ENCODE measurements at places on chromosomes 5 and 9. TPM values are rescaled to one million over a fixed set of nuclear protein-coding genes. Genes with fewer than 3 reads are reported as not detected.
A peak's percentile ranks its signal among the peaks of the same experiment; 100 is the strongest.

- DNase-seq, result peak; percentile 75
Measured at GRCh38 chr5:157855404-157855994, 3.4 kb downstream of the CLINT1 start.

DNA sequence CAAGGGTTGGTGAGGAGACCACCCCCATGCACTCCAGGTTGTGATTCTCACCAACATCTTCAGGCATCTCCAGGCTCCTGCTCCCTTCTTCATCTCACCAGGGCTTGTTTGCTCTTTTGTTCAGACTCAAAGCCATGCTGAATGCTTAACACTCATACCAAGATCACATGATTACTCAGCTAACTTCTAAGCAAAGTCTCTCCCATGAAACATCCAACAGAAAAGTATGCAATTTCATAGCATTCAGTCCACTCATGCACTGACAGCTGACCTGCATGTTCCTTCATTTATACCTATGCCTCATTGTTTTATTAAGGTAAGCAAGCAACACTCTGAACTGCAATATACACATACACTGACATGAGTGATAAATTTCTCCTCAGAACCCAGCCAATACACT lies 69.0 kb downstream of the SHC3 start:
- DNase-seq, result no peak

- no peak for DNase-seq
Measured at GRCh38 chr9:126625329-126626126, 11.8 kb downstream of the LMX1B start.

GRCh38 chr5:134125039-134126015 lies 10.8 kb downstream of the TCF7 start:
- peak; percentile 54 for DNase-seq

The CDC23 gene
- 19.8 TPM for total RNA-seq

GRCh38 chr5:150413176-150413901 lies 629 bp upstream of the CD74 start:
- DNase-seq, result no peak

The ANXA2R gene
- total RNA-seq, result 4.0 TPM

The C9 gene
- 0.43 TPM for total RNA-seq

DNA sequence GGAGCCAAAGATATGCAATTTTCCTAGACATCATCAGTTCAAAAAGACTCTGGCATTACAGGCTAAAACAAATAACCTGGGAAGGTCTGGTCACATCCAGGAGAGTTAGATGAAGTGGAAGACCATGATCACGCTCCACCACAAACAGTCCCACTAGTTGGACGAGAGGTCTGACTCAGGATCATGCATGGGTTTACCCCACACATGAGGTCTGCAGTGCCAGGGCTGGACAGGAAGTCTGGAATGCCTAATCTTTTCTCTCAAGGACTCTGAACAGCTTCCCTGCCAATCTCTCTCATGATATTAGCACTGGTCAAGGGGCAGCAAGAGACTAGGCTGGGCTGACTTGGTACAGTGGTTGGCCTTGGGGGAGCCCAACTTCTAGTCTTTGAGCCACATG lies 7.1 kb downstream of the PRUNE2 start:
- no peak for DNase-seq

GRCh38 chr5:100852988-100853449 lies 50.1 kb downstream of the ST8SIA4 start:
- no peak for DNase-seq

GRCh38 chr5:396531-396961 lies 46.4 kb upstream of the EXOC3 start:
- no peak for DNase-seq

GRCh38 chr5:147573211-147573610 lies 63.3 kb upstream of the DPYSL3 start:
- DNase-seq, result no peak

DNA sequence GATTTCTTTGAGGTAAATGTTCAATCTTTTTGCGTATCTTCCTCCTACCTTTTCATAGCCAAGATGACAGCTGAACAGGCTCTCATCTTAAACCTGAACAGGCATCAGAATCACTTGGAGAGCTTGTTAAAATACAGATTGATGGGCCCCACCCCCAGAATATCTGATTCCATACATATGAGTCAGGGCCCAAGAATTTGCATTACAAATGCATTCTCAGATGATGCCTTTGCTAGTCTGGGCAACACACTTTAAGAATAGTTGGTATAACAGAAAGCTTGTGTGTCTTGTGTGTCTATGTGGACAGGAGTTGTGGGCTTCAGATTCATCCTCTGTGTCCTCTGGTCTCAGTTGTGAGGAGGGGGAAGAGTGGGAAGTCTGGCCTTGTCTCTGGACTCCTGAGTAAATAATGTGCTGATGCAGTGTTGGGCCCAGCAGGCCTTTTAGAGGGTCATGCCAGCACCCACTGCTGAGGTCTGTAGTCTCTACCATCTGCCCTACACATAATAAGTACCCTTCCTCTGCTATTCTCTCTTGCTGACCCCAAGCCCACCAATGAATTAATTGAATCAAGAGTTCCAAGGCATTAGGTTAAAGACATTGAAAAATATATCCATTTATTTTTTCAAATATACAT lies 43.1 kb downstream of the PTCD2 start:
- no peak for DNase-seq

- DNase-seq, result no peak
Measured at GRCh38 chr5:137492331-137492730, 6.8 kb downstream of the SPOCK1 start.

GRCh38 chr9:84278130-84278529 lies 62.4 kb downstream of the SLC28A3 start:
- DNase-seq, result no peak

- DNase-seq, result no peak
Measured at GRCh38 chr9:84137968-84138367, 157.4 kb downstream of the RMI1 start.

GRCh38 chr9:110351009-110351467 lies 13.4 kb upstream of the TXNDC8 start:
- DNase-seq, result no peak

The IL13 gene
- not detected for total RNA-seq

GRCh38 chr5:8906303-8906967 lies 639.4 kb downstream of the SEMA5A start:
- no peak for DNase-seq

The ANKRD18B gene
- 0.77 TPM for total RNA-seq

DNA sequence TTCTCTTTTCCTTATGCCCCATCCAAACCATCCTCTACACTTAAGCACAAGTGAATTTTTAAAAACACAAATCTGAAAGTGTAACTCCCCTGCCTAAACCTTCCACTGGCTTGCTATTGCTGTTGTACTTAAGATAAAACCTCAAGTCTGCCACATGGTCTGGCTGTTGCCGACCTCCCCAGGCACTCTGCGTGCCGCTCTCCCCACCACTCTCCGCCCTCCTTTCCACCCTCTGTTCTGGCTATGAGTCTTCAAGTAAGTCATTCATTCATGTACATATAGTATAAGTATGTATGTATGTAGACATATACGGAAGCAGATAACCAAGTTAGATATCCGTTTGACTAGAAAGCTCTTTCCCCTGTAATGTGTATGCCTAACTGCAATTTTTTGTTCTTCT lies 94.7 kb upstream of the ANKRD55 start:
- no peak for DNase-seq

The C5orf46 gene
- total RNA-seq, result not detected

- no peak for DNase-seq
Measured at GRCh38 chr5:36407396-36407795, 105.7 kb upstream of the RANBP3L start.

GRCh38 chr5:50744776-50745175 lies 78.3 kb downstream of the PARP8 start:
- DNase-seq, result no peak

The NUDT2 gene
- total RNA-seq, result 11.7 TPM

- peak; percentile 59 for DNase-seq
Measured at GRCh38 chr5:42566652-42567295, 143.5 kb downstream of the GHR start.

The GADD45G gene
- total RNA-seq, result 36.6 TPM

DNA sequence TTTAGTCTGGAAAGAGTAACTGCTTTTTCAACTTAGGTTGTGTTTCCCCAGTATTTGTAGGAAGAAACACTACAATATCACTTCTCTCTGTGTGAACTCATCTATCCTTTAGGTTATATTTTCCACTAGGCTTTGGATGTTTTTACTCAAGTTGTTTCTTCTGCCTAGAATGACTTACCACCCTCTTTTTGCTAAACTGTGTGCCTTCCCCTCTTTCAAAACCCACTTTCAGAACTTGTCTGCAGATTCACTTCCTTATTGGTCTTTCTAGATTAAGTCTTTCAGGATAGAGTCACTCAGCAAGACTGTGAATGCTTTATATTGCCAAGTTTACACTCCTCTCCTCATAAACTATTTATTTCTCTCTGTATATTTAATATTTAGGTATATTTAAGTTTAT lies 14.2 kb upstream of the CAST start:
- DNase-seq, result no peak

The LRRTM2 gene
- 1.9 TPM for total RNA-seq

DNA sequence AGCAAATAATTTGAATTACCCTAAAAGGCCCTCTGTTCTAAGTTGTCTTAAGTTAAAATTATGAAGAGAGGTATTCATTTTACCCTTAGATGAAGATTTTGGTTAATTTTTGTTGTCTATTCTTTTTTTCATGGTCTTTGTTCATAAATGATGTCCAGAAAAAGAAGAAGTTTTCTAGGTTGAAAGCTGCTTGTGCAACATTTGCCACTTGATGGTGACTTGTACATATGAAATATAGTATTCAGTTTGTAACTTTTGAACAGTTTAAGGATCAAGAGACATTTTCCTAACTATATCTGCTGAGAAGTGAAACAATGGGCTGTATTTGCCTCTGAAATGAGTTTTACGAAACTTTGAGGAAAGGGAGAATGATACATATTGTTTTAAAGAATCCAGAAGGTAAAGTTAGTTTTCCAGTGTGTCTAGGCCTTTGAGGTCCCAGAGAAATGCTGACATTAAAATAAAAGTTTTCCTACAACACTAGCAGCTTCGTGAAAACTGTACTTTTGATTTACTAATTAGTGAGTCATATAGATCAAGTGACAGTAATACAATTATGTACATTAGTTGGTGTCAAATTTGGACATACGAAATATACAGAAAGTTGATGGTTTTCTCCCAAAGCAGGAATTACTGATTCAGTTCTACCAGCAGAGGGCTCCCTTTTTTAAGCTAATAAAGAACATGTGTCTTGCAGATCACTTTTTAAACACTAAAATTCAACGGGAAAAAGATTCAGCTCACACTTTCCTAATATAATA lies 70.5 kb downstream of the PIK3R1 start:
- peak; percentile 82 for DNase-seq

- DNase-seq, result no peak
Measured at GRCh38 chr5:60366489-60366888, 333.5 kb downstream of the DEPDC1B start.

DNA sequence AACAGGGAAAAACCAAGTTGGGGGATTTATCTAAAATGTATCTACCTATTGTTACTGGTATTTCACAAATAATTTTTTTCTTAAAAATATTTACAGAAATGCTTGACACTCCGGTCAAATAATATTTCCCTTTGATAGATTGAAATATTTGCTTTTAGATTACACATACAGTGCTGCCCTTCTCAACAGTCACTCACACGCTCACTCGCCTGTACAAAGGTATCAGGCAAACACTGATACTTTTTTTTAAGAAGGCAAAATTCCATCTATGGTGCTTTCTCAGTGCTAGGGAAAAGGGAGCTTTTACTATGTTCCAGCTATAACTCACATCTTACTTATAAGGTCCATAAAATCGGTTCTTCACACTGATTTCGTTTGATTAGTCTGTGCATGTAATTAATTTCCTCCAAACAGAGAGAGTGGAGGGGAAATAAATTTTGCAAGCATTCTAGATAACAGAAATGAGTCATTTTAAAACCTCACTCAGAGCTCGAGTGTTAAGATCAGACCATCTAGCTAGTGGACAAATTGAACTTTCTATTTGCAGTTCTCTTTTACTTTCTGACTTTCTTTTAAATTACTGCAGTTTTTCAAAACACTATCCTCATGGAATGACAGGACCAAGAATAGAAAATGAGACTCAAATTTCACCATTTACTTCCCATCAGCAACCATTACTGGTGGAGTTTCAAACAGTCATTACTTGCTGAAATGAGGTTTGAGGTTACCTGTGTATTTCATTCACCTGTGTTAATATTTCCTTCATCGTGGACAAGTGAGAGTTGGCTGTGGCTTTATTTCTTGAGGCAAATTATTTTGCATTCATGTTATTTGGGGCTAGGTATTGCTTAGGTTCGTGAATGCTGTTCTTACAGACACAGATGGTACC lies 273.2 kb downstream of the RAB3C start:
- no peak for DNase-seq

- DNase-seq, result peak; percentile 34
Measured at GRCh38 chr9:85024374-85024773, 354.8 kb downstream of the NTRK2 start.

DNA sequence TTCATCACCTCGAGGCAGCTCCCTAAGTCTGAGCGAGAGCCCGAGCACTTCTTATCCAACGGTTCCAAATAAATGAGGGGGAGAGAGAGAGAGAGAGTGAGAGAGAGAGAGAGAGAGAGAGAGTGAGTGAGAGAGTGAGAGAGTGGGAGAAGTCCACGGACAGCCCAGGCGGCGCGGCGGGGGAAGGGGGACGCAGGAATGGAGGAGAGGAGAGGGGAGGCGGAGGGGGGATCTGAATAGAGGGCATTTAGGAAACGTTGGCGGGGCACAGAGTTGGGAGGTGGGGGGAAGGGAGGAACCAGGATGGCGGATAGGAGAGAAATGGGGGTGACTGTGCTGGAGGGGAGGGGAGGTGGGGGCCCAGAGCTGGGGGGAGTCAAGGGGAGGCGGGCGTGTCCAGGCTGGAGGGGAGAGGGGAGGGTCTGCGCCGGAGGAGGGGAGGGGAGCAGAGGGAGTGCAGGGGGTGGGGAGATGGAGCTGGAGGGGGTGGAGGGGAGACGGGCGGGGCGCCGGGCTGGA lies 398 bp upstream of the BASP1 start:
- peak; percentile 88 for DNase-seq

DNA sequence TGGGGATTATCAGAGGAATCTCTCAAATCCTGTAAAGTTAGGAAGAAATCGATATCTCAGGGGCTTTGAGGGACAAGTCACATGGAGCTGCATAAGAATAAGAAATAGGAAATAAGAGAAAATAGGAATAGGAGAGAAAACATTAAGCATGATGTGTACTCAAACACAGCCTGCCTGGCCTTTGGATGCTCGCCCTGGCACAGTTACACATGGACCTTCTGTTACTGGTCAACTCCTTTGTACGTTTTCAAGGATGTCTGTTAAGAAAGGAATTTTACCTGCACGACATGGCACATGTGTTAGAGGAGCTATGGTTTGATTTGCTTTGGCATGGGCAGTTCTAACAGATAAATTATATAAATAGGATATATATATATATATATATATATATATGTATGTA lies 321.2 kb downstream of the CDH12 start:
- no peak for DNase-seq

The HACD4 gene
- 15.2 TPM for total RNA-seq
